ENCODE measurements at places on chromosomes 1 and 21. TPM values are rescaled to one million over a fixed set of nuclear protein-coding genes. Genes with fewer than 3 reads are reported as not detected.

- peak; percentile 53 for DNase-seq
- H3K4me3 ChIP-seq: peak overlapping the region; percentile 24
- no peaks in the 10 kb centered on the region for H3K27me3 ChIP-seq
- H3K36me3 ChIP-seq: no peaks in the 10 kb centered on the region
Measured at GRCh38 chr21:16420031-16420724, 690.4 kb downstream of the USP25 start.

The SLFNL1 gene
- 1.1 TPM for total RNA-seq

DNA sequence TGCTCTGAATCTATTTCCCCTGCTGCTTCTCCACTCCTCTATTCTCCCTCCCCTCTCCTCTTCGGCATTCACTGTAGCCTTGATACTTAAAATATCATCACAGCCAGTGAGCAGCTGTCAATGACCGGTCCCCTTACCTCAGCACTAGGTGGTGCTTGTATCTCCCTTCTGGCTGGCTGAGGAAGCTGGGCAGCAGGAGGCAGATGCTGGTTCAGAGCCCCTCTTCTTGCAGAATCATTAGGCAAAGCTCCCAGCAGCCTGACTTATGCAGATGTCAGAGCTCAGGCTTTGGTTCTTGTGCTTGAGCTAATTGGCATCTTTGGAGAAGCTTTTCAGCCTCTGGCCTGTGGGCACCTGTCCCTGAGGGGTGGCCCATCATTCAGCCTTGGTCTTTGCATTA lies 31.9 kb upstream of the KCNA2 start:
- no peaks in the 10 kb centered on the region for H3K27me3 ChIP-seq
- no peak overlapping the region for H3K4me3 ChIP-seq
- no peak overlapping the region for H3K27ac ChIP-seq
- H3K36me3 ChIP-seq: no peaks in the 10 kb centered on the region

GRCh38 chr1:193697776-193698175 lies 511.4 kb upstream of the B3GALT2 start:
- H3K27me3 ChIP-seq: no peaks in the 10 kb centered on the region
- H3K4me1 ChIP-seq: no peaks in the 10 kb centered on the region
- DNase-seq: no peak
- no peak overlapping the region for H3K4me3 ChIP-seq
- no peaks in the 10 kb centered on the region for H3K36me3 ChIP-seq
- H3K27ac ChIP-seq: no peak overlapping the region

All from adrenal gland (tissue), 19 donors.